Stimulated activated CD8-positive, alpha-beta memory T cell treated with anti-CD3 and anti-CD28 coated beads, Interleukin-4, amount 100 ng/mL, for 4 hours (primary cell): ENCODE measurements at places on chromosomes 1 and 21.

GRCh38 chr1:189769448-189769847 is 708.2 kb downstream of the BRINP3 start:
- no peak for DNase-seq

GRCh38 chr21:18622383-18622782 is 218.8 kb upstream of the TMPRSS15 start:
- no peak for DNase-seq

DNA sequence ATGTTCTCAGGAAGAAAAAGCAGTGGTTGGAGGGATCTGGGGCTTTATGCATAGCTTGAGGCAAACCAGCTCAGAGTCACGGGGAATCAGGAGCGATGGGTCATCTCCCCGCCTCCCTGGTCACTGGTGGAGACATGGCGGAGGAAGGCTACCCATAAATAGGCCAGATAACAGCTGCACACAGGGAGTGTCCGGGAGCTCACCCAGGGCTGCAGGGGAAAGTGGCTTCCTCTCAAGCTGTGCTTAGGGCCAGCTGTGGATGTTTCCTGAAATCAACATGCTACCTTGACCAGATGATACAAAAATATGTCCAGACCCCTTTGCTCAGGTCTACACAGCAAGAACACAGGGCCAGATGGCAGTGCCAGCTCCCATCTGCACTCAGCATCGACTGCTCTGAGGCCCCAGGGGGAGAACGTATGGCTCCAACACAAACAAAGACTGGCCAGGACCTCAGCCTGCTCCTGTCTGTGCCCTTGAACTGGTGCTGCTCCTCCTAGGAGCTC is 27.1 kb upstream of the RERE start:
- no peak for DNase-seq

GRCh38 chr1:56258371-56258770 is 321.0 kb downstream of the PLPP3 start:
- no peak for DNase-seq

DNA sequence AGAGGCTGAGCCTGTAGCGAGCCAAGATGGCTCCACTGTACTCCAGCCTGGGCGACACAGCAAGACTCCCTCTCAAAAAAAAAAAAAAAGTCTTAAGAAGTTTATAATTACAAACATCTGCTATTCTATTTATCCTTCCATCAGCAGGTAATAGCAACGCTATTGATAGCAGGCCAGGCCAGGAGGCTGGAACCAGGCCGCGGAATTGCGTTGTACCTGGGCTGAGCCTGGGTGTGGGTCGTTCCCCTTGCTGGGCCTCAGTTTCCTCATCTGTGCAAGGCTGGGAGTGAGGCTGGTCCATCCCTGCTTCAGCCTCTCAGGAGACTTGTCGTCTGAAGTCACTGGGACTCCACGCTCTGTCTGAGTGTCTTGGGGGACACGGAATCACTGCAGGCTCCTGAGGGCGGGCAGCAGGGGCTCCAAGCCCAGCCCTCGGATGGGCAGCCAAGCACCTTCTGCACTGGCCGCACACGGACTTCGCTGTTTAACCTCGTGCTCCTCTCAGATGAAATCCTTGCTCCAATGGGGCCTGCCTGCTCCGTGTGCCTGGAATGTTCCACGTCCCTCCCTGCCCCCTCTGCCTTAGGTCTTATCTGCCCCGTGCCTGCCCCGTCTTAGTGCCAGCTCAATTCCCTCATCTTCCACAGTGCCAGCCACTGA is 103.9 kb upstream of the C1orf174 start:
- no peak for DNase-seq

DNA sequence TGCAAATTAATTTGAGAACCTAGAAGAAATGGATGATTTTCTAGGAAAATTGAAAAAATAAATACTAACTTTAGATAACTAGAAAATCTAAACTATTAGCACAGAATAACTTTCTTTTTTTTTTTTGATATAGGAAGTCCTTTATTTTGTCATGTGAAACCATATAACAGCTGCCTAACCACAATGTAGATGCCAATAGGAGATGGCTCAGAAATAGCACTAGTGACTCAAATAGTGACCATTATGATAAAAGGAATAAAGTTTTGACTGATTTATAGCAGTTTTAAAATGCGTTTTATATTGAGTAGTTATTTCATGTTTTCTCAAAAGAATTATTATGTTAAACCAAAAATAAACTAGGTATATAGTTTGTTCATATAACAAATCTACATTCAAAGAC is 158.0 kb upstream of the CACYBP start:
- no peak for DNase-seq

DNA sequence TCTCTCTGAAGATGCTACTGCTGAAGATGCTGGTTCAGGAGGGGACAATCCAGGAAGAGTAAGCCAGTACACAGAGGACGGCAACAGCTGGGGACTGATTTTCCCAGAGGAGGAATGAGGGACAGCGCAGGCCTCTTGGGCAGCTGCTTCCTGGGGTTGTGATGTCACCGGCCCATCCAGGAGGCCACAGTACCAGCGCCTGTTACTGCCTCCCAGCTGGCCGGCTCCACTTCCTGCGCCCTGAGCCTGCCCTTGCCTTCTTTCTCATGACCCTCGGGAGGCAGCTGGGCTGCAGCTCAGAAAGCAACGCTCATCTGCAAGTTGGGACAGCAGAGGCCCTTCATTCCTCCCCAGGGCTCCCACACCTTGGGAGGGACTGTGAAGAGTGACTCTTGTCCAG is 21.9 kb upstream of the ID3 start:
- DNase-seq = no peak

DNA sequence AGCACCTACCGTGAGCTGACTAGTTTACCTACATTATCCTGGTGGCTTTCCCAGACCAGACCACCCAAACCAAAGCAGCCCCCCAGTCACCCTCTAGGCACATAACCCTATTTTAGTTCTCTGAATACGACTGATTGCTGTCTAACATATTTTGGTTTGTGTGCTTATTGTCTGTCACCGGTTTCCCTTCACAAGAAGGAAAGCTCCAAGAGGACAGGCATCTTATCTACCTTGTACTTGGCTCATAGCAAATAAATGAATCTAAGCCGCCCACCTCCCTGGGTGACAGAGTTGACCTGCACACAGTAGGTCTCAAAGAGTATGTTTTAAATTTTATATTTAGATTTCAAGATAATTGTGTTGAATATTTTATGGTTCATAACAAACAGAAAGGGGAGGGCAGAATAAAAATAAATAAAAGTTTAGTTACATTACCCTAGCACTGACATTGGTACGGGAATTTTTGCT is 904 bp upstream of the PRDX6 start:
- DNase-seq = no peak
